ENCODE measurements at places on chromosomes 12 and 14.

GRCh38 chr12:131421509-131422186 lies 289.2 kb upstream of the SFSWAP start:
- no peak for DNase-seq

GRCh38 chr12:66190519-66191370 lies 1.7 kb downstream of the IRAK3 start:
- no peak for DNase-seq

GRCh38 chr12:52602552-52602951 lies 1.3 kb upstream of the KRT72 start:
- DNase-seq = no peak

- DNase-seq = no peak
Observed at GRCh38 chr12:68452078-68452715, 120.0 kb upstream of the MDM1 start.

- DNase-seq = no peak
Observed at GRCh38 chr14:30234966-30235365, 307.3 kb upstream of the PRKD1 start.

DNA sequence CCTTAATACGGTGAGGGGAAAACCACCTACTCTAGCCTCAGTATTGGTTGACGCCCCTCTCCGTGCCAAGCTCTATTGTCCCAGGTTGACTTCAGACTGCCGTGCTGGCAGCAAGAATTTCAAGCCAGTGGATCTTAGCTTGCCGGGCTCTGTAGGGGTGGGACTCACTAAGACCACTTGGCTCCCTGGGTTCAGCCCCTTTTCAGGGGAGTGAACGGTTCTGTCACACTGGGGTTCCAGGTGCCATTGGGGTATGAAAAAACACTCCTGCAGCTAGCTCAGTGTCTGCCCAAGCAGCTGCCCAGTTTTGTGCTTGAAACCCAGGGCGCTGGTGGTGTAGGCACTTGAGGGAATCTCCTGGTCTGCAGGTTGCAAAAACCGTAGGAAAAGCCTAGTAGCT lies 107.1 kb downstream of the NUBPL start:
- no peak for DNase-seq

DNA sequence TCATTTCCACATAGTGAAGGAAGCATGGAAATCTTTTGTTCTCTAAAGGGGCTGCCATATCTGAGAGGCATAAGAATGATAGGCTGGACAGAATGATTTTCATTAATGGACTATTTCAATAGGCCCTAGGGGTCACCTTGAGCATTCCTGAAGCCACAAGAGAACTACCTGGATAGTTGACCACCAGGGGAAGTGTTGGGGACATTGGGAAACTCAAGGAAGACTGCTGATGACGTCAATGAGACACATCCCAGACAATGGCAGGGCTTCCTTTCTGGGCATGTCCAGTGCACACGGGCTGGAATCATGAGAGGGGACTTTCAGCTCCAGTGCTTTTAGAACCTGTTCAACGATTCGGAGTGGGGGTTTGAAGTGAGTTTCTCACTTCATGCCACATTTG lies 48.8 kb upstream of the CHST11 start:
- DNase-seq = no peak

GRCh38 chr12:79524507-79525148 lies 166.1 kb downstream of the PAWR start:
- no peak for DNase-seq

DNA sequence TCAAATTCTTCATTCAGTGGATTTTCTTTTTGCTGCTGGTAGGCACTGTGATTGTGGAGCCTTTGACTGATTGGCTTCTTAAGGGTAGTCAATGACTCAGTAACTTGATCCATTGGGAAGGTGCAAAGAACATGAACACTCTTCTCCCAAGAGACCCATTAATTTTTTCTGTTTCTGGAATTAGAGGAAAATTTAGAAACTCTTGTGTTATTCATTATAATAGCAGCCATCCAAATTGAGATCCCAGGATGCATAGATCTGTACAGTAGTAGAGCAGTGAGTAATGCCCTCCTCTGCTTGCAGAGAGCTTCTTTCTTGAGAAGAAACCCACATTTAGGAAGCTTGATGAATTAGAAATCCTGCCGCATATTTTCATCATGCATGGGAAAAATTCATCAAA lies 63.9 kb downstream of the MYRFL start:
- DNase-seq = no peak

DNA sequence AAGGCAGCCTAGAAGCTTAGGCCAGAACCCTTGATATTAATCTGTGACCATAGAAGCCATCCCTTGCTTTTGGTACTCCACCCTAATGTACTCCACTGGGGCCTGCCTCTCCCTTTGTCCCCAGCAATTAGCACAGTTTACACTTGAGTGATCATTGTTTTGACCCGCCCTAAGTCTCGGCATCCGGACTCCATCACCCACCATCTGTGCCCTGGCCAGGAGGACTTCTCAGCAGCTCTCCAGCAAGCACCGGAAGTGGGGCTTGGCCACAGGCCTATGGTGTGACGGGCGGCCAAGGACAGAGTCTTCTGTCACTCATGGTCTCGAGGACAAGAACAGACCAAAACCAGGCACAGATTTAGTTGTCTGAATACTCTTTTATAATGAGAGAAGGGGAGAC lies 126.5 kb upstream of the NTF3 start:
- DNase-seq = no peak

- no peak for DNase-seq
Observed at GRCh38 chr14:81946834-81947798, 413.5 kb upstream of the SEL1L start.

GRCh38 chr12:41512497-41512896 lies 324.4 kb downstream of the PDZRN4 start:
- no peak for DNase-seq

DNA sequence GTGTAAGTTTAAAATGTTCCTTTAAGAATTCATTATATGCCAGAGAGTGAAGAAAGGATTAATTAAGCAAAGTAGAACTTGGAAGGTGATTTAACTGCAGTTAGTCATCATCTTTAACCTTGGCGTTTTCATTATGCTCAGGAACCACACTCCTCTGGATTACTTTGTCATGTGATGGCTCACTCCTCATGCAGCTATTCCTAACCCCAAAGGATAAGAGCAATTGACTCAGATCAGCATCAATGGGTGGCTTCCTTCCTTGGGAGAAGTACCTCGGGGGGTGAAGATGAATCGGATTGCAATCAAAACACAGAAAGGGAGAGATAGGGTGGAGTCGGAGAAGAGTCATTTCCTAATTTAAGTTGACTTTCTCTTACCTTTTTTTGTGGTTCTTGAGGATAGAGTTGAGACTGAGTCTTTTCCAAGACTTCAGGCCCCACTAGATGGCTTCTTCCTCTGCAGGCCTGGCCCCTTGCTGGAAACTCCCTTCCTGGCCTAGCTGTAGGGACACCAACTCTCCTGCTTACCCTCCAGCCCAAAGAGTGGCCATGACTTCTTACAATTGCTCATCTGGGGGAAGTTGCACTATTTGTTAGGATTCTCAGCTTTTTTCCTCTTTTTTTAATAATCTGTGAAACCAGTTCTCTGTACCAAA lies 238.6 kb upstream of the DDHD1 start:
- DNase-seq = no peak
